A172 (cell line): ENCODE measurements at places on chromosomes 11 and 22.

- peak; percentile 84 for DNase-seq
These were observed 292.2 kb downstream of the ST3GAL4 start for GRCh38 chr11:126647735-126648134.

DNA sequence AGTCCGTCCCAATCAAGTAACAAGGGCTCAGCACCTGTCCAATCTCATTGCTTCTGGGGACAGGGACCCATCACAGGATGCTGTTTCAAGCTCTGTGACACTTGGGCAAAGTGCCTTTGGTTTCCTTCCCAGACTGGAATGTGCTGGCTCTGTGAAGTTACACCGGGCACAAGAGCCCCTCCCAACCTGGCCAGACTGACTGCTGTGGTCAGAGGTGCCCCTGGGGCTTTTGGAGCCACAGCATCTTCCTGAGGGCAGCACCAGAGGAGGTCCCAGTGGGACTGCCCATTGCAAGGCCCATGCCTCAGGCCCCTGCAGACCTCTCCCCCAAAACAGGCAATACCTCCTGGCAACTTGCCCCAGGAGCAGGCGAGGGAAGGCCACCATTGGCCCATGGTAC lies 155.2 kb upstream of the GRK3 start:
- DNase-seq, result no peak

DNA sequence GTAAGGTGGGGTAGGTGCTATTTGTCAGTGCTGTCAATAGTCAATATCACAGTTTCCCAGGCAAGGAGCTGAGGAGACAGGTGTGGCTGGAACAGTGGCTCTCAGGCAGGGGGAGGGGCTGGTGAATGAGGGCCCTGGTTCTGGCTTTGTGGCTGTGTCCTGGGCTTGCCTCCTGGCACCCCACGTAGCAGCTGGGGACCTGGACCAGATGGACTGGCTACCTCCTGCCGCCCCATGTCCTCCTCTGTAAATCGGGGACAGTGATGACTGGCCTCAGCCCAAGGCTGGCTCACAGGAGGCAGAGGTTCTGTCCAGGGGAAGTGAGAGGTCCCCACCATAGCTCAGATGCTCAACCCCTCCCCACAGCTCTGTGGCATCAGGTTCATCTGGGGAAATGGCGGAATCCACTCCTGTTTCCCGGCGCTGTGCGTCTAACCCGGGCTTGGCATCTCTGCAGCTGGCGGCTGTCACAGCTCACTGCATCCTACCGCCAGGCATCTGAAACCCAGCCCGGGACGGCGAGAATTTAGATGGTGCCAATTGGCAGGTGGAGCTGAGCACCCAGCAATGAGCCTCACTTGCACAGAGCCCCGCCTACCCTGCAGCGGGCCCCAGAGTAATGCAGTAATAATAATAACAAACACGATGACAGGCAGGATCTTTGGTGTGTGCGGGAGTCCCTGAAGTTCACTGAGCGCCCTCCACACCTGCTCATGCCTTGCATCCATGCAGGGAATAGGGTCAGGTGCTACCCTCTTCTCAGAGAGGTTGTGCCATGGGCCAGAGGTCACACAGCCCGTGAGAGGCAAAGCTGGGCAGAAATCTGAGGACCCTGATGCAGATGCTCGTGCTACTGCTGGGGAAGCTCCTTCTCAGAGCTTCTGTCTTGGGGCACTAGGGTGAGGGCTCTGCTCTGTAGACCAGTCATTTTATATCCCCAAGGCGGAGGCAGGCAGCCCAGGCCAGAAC lies 27.8 kb upstream of the SHISAL1 start:
- no peak for DNase-seq

GRCh38 chr11:61996933-61997332 lies 29.5 kb upstream of the FTH1 start:
- no peak for DNase-seq

DNA sequence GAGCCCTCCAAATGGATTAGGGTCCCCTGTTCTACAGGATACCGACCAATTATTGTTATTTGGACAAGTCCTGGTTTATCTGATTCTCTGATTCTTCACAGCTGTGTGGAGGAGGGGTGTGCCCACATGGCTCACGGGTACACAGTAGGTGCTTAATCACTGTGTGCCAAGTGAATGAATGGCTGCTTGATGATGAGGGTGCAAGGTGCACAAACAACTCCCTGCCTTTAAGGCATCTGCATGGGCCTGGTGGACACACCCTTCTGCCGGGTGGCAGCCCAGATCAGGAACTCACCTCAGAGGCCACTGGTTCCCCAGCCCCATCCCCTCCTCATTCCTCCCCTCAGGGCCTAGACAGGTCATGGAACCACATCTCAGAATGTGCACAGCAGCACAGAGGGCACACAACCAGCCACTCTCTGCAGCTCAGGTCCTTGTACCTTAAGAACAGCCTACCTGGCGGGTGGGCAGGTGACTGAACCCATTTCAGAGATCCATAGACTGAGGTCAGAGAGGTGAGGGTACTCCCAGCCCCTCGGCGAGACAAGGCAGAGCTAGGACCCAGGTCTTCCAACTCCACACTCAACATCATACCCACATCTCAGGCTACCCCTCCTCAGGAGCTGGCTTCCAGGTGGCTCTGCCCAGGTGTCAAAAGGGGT lies 50.3 kb downstream of the SHANK2 start:
- DNase-seq, result no peak

GRCh38 chr11:116598036-116598435 lies 174.8 kb downstream of the BUD13 start:
- DNase-seq, result no peak

DNA sequence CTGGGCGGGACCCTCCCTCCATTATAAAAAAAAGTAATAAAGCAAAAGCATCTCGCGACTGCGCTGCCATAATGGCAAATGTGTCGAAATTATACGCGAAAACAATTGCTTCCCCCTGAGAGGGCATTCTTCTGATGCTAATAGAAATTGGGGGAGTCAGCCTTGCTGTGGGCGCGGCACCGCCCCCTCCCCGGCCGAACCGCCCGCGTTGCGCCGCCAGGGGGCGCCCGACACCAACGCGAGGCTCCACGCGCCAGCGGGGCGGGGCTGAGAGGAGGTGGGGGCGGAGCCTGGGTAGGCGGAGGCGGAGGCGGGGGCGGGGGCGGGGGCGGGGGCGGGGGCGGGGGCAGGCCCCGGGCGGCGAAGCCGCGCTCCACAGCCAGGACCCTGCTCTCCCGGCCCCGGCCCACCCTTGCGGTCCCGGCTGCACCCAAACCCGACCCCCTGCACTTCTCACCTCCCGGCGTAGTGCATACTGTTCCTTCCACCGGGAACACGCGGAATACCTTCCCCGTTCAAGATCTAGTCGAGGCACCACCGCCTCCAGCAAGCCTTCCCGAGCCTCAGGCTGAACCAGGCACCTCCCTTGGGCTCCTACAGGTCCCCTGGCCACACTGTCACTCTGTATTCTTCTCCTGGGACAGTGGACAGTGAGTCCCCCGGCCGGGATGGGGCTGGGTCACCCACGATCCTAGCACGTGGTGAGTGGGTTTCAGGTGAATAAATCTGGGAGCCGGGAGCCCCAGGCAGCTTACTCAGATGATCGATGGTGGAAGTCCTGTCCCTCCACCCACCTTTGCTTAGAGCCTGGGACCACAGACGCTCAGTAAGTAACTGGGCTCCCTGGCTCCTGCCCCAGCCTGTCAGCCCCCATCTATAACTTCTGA lies 15.5 kb upstream of the UPK3A start:
- DNase-seq, result peak; percentile 16

DNA sequence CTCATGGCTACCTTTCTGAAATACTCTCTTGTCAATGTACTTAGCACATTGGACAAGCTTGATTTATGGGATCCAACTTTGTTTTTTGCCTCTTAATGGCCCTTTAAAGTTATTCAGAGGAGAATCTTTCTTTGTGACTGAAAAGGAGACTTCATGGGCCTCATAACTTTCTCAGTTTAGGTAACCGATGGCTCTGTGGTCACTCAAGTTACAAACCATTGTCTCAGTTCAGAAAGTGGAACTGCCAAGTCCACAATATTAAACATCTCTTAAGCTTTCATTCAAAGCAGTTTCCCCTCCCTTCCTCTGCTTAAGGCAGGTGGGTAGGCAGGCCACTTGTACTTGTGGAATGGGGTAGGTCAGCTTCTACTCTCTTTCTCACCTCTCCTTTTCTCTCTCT lies 12.3 kb upstream of the ARL14EP start:
- DNase-seq, result no peak

- no peak for DNase-seq
These were observed 322.1 kb downstream of the BLID start for GRCh38 chr11:121793916-121794315.

GRCh38 chr11:100675115-100675650 lies 11.9 kb upstream of the ARHGAP42 start:
- no peak for DNase-seq

DNA sequence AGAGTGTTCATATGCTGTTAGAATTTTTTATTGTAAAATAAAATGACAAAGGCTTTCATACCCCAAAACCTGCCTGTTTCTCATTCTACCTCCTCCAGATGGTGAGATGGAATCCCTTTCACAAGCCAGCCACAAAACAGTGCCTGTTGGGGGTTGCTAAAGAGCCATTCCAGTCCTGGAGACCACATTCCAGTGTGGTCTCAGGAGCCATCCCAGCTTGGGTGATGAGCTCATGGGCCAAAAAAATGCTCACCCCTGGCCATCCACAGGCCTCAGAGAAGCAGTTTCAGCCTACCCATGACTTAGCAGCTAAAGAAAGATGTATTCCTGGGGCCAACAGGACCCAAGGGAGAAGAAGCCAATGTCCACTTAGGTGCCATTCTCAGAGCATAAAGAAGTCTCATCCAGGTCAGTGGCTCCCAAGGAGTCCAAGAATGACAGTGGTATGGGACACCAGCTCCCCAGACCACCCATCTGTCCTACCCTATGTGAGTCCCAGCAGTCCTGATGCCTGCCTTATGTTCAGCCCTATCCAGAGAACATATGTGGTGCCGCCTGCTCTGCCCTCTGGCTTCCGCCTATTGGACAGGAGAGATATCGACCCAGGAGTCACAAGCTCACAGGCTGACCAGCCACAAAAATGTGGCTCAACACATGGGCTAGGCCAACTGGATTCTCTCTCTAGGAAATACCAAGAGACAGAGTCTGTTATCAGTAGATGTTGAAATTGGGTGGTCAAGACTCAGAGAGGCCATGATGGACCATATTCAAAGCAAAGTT lies 26.4 kb downstream of the C11orf91 start:
- DNase-seq, result no peak
